ENCODE measurements at places on chromosomes 11 and 22. TPM values are rescaled to one million over a fixed set of nuclear protein-coding genes. Genes with fewer than 3 reads are reported as not detected.

LDHAL6A gene
- polyA plus RNA-seq: 1.7 TPM

DNA sequence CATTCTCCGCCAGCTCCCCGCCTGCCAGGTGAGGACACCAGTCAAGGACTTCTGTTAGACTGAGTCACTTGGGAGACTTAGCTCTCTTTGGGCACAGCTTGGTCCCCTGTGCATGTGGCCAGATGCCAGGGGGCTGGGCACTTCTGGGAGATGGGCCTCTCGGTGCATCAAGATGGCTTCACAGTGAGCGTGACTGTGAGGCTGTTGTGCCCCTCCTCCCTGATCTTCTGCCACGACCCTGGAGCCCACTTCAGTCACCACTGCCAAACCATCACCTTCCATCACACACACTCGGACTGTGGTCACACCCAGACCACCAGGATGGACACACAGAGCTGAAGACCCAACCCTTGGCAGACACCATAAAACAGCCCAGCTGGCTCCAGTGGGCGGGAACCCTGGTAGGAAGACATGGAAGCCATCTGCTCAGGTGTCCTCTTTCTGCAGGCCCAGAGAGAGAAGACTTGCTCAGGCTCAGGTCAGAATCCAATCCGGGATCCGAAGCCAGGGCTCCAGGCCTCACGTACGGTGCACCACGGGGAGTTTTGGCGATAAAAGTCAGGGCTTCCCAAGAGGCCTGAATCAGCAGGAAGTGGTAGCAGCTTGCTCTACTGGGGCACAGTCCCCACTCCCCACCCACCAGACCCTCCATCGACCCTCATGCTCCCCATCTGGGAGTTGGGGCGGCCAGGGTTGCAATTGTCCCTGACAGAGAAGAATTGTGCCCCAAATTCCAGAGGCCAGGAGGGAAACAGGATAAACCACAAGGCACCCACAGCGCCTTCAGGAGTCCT lies 29.8 kb upstream of the CD5 start:
- DNase-seq: no peak

DNA sequence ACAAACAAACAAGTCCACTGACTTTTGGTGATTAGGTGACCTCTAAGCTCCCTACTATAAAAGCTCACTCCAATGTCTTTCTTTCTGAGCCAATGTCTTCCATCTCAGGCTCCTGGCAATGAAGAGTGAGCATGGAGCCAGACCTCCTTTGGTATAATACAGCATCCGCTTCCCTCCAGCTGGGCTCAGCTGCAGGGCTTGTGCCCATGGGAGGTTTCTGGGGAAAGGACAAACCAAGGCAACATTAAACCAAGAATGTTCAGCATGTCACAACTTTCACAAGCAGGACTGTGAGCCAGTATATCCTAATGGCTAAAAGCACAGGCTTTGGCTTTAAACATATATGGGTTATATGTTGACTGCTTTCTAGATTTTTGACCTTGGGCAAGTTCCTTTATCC lies 58.8 kb downstream of the EHF start:
- DNase-seq: no peak

GRCh38 chr11:103619480-103619879 lies 417.0 kb upstream of the DDI1 start:
- no peak for DNase-seq

- no peak for DNase-seq
These were observed 35.1 kb downstream of the HIPK3 start for GRCh38 chr11:33292311-33292710.

GRCh38 chr11:101867951-101868350 lies 46.9 kb upstream of the CEP126 start:
- no peak for DNase-seq

All from left renal cortex interstitium (tissue), 4 donors.